Uterus (tissue), 4 donors: ENCODE measurements at places on chromosomes 5 and 9. TPM values are rescaled to one million over a fixed set of nuclear protein-coding genes. Genes with fewer than 3 reads are reported as not detected.

CLK4 gene
- 23.6 TPM for total RNA-seq

FGD3 gene
- 0.29 TPM for total RNA-seq

PCDHA9 gene
- total RNA-seq: 0.70 TPM

ADAMTS13 gene
- total RNA-seq: 4.9 TPM

PTPA gene
- 28.9 TPM for total RNA-seq

GPSM1 gene
- 4.4 TPM for total RNA-seq
